ENCODE measurements at places on chromosomes 1 and 21.

DNA sequence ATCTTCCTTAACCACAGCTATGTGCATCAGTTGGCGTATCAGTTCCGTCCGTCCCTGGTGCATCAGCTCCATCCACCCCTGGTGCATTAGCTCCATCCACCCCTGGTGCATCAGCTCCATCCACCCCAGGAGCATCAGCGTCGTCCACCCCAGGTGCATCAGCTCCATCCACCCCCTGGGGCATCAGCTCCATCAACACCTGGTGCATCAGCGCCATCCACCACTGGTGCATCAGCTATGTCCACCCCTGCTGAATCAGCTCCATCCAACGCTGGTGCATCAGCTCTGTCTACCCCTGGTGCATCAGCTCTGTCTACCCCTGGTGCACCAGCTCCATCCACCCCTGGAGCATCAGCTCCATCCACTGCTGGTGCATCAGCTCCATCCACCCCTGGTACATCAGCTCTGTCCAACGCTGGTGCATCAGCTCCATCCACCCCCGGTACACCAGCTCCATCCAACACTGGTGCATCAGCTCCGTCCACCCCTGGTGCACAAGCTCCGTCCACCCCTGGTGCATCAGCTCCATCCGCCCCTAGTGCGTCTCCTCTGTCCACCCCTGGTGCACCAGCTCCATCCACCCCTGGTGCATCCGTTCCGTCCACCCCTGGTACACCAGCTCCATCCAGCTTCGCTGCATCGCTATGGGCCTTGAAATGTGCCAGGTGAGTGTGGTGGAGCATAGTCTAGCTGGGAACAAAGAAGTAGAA lies 106.6 kb upstream of the ZBTB40 start:
- no peak for DNase-seq

DNA sequence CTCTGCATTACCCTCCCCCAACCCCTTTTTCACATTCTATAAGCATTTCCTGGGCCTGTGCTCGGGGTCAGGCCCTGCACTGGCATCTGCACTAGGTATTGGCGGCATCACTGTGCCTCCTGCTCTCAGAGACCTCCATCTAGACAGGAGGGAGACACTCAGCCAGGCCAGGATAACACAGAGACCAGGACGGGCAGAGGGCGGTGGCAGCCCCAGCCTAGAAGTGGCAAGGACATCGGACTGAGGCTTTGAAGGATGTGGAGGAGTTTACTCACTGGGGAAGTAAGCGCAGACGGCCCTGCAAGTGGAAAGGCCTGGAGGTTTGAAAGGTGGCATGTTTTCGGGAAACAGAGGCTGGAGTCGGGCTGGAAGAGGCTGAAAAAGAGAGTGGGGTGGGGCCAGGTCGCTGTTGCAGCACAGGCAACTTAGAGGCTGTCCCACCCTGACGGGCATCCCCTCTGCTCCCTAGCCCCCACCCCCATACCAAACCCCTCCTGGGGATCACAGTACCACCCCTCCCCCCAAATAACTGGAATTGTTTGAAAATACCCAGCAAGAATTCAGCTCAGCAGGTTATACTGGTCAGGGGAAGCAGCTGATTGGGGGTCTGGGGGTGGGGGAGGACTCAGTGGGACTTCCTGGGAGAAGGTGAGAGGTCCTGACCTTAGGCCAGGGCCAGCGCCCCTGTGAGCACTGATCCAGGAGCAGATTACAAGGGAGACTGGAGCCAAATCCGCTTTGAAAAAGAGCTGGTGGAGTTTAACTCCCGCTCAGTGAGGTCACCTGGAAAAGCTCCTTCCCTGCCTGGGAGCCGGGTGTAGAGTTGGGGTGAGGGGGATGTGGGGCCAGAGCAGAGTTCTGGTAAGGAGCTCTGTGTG lies 121.8 kb upstream of the WNT4 start:
- no peak for DNase-seq

- DNase-seq = no peak
Observed at GRCh38 chr1:219442611-219443061, 170.3 kb downstream of the ZC3H11B start.

DNA sequence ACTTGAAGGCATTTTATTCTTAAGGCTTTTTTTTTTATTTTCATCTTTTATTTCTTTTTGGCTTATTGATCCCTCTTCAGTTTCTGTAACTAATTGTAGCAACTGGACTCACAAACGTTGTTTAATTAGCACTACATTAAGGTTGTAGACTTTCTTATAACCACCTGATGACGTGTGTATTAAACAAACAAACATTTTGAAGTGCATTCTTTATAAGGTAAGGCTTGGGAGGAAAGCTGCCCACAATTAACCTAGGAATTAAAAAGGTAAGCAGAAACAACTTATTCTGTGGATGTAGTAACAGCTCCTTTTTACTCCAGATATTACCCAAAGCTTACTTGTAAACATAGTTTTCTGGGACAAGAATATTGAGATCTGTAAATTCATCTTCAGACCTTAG lies 55.0 kb downstream of the CAMSAP2 start:
- DNase-seq = no peak

- no peak for DNase-seq
Observed at GRCh38 chr1:145886390-145886789, 724 bp upstream of the ANKRD35 start.

GRCh38 chr21:41620982-41621381 lies 113.0 kb upstream of the TMPRSS2 start:
- DNase-seq = no peak

DNA sequence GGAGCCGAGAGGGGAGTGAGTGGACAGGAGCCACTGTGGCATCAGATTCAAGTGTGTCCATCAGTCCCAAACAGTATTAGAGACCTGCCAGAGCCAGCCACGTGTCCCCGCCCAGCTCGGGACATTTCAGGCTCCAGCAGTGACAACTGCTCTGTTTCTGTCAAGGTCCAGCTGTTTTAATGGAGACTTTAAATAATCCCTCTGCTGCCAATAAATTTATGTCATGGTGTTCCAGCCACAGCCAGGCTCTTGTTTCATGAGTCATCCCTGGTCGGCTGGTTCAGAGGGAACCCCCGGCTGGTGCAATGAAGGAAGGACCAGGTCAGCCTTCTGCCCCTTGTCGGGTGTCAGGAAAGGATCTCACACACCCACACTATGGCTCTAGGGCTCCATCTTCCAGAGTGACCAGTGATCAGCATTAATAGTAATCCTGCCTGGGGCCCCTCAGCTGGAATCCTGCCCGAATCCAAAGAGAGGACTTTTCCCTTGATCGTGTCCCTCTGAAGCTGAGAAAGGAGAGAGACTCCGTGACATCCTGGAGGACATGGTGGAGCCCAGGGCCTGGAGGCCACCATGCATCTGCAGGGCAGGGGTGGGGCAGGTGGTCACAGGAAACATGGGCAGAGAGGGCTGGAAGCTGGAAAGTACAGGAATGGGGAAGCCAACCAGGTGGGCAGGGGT lies 197.3 kb downstream of the MATN1 start:
- no peak for DNase-seq

GRCh38 chr1:78894811-78895210 lies 111.7 kb downstream of the ADGRL4 start:
- DNase-seq = no peak

- DNase-seq = no peak
Observed at GRCh38 chr1:221418346-221418745, 323.5 kb downstream of the DUSP10 start.
